ENCODE measurements at places on chromosomes 16 and 17.

- peak; percentile 44 for DNase-seq
- peaks cover 29% of the 10 kb centered on the region for H3K36me3 ChIP-seq
- no peaks in the 10 kb centered on the region for H3K27me3 ChIP-seq
- no peak overlapping the region for H3K27ac ChIP-seq
- H3K4me3 ChIP-seq = no peak overlapping the region
- peaks cover 16% of the 10 kb centered on the region for H3K4me1 ChIP-seq
These were observed 9.7 kb downstream of the ZNF19 start for GRCh38 chr16:71479420-71479819.

DNA sequence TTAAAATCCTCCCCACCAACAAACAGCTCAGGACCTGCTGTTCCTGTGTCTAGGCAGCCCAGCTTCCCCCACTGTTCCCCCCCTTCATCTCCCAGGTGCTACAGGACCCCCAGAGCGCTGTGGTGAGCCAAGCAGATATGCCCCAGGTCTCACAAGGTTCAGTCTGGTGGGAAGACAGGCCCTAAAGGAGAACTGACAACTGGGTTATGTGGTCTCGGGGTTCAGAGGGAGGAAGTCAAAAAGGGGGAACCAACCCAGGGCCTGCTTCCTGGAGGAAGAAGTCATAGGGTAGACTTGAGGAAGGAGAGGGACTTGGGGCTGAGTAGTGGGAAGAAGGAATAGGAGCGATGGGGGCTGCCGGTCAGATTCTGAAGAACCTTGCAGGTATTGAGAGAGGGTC, 2.6 kb downstream of the RIPOR1 start:
- no peaks in the 10 kb centered on the region for H3K27me3 ChIP-seq
- no peak overlapping the region for H3K27ac ChIP-seq
- H3K36me3 ChIP-seq = peaks cover 18% of the 10 kb centered on the region
- DNase-seq = no peak

- no peak overlapping the region for H3K27ac ChIP-seq
- peaks cover 13% of the 10 kb centered on the region for H3K4me1 ChIP-seq
- no peak for DNase-seq
- H3K36me3 ChIP-seq = peaks cover 50% of the 10 kb centered on the region
- H3K27me3 ChIP-seq = no peaks in the 10 kb centered on the region
- peak overlapping the region; percentile 54 for H3K4me3 ChIP-seq
These were observed 2.2 kb downstream of the MYO19 start for GRCh38 chr17:36532435-36532975.

DNA sequence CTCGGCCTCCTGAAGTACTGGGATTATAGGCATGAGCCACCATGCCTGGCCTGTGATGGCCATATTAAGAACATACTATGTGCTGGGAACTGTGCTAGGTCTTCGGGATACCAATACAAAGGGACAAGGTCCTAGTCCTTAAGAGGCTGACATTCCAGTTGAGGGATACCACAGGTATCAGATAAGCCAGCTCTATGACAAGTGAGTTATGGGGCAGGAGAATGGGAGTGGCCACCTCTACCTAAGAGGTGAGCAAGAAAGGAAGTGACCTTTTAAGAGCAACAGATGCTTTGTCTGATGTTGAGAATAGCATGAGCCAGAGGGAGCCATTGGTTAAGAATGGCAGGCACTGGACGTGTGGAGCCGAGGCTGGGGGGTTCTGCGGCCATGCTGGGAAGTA, 27.0 kb downstream of the ADORA2B start:
- H3K36me3 ChIP-seq = peaks cover 34% of the 10 kb centered on the region
- no peak for DNase-seq
- peaks cover 20% of the 10 kb centered on the region for H3K4me1 ChIP-seq
- peak overlapping the region; percentile 46 for H3K27ac ChIP-seq

GRCh38 chr16:67489401-67490083, 6.2 kb upstream of the AGRP start:
- H3K4me3 ChIP-seq = no peak overlapping the region
- peaks cover 14% of the 10 kb centered on the region for H3K36me3 ChIP-seq
- H3K27me3 ChIP-seq = no peaks in the 10 kb centered on the region
- H3K4me1 ChIP-seq = no peaks in the 10 kb centered on the region
- no peak overlapping the region for H3K27ac ChIP-seq

DNA sequence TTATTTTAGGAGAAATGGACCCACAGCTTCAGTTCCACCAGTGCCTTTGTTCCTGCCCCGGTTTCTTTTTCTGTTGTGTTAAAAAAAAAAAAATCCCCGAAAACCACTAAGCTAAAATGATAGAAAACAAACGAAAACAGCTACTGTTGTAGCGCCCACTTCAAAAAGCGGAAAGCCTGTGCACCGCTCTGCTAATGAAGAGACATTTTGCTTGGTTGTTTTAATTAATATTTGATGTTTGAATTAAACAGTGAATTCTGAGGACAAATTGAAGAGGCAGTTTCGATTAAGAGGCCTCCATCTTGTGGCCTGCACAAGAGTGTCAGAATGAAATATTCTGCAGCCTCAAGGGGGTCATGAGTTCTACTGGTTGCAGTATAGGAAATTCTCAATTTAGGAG, 186.7 kb downstream of the RPTOR start:
- peaks cover 11% of the 10 kb centered on the region for H3K4me1 ChIP-seq
- no peaks in the 10 kb centered on the region for H3K36me3 ChIP-seq
- H3K4me3 ChIP-seq = no peak overlapping the region
- H3K27me3 ChIP-seq = no peaks in the 10 kb centered on the region

- no peak for DNase-seq
- H3K36me3 ChIP-seq = no peaks in the 10 kb centered on the region
- H3K27me3 ChIP-seq = peaks cover 65% of the 10 kb centered on the region
- no peaks in the 10 kb centered on the region for H3K4me1 ChIP-seq
- H3K4me3 ChIP-seq = no peak overlapping the region
These were observed 8.1 kb upstream of the IGF2BP1 start for GRCh38 chr17:48989100-48989499.

DNA sequence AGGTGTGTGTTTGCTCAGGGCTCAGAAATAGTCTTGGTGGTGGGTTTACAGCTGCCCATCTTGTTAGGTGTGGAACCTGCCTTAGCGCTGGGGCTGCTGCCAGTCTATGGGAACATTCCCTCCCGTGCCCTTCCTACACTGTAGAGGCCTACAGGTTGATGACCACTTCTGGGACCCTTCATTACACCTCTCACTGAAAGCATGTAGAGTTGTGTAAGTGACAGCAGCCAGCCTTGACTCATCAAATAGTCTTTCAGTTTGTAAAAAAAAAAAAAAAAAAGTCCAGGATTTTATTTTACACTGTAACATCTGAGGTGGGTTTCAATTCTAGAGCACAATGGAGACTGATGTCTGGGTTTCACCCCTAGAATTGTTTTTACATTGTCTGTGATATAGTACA, 193.9 kb downstream of the SPECC1 start:
- H3K27ac ChIP-seq = no peak overlapping the region
- DNase-seq = no peak
- no peak overlapping the region for H3K4me3 ChIP-seq
- no peaks in the 10 kb centered on the region for H3K27me3 ChIP-seq
- no peaks in the 10 kb centered on the region for H3K36me3 ChIP-seq
- H3K4me1 ChIP-seq = peaks cover 43% of the 10 kb centered on the region

- H3K27ac ChIP-seq = no peak overlapping the region
- no peak overlapping the region for H3K4me3 ChIP-seq
- no peaks in the 10 kb centered on the region for H3K27me3 ChIP-seq
- H3K4me1 ChIP-seq = peaks cover 18% of the 10 kb centered on the region
- no peak for DNase-seq
These were observed 105.3 kb downstream of the IRX5 start for GRCh38 chr16:55035956-55036355.

Data from MCF 10A (cell line).